ENCODE measurements at places on chromosomes 5 and 9.

DNA sequence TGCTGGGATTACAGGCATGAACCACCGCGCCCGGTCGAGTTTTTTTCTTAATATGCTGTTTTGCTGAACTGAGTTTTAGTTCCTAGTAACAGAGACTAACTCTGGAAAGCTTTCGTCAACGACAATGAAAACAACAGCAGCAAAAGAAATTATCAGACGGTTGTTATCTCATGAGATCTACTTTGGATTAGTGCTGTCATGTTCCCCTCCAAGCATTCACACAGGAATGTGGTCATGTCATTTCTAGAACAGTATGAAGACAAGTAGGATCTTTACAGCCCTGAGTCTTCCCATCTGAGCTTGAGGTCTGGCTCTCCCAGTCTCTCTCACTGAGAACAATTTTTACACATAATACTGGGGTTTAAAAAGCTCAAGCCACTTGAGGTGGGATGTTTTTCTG, 4.0 kb upstream of the ANKRD33B start:
- DNase-seq: no peak

- DNase-seq: no peak
Measured at GRCh38 chr5:50691399-50692016, 25.1 kb downstream of the PARP8 start.

DNA sequence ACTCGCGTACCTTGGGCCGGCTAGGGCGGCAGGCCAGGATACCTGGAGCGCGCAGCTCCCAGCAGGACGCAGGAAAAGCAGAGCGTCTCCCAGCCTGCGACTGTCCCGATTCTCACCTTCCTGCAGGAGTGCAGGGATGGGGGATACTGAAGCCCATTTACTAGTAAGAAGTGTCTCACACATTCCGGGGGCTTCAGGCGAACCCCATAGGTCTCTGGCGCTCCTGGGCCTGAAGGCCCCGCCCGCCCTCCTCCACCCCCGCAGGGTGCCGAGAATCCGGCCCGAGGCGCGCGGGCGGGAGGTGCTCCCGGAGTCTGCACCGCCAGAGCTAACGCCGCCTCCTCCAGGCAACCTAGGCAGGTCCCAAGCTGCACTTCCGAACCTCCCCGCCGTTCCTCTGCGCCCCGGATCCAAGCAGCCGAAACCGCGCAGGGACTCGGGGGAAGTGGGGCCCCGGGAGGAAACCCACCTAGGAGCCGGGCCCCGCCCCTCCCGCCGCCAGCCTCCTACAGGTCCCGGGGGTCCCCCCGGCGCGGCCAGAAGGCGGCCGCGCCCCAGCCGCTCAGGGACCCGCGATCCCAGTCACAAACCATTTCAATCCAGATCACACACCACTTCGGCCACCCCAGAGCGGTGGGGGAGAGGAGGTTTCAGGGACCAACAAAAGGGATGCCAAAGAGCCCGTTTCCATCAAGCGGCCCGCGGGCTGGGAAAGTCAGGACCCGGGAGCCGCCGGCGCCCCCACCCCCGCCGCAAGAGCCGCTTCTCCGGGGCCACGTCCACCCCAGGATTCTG, 1.2 kb downstream of the ROR2 start:
- DNase-seq: peak; percentile 46

DNA sequence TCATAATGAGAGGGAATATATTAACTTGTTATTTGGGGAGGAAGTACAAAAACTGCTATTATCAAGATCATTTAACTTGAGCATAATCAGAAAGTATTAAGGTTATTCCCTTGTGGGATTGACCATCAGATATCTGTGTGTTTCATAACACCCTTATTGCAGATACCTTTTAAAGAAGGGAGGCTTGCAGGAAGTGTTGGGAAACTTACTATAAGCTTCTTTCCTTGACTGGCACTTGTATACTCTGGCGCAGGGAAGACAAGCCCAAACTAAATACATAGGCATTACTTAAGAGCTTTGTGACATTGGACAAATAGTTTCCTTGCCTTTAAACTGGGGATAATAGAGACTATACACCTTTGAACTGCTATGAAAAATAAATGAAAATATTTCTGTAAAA, 50.9 kb downstream of the PIK3R1 start:
- DNase-seq: no peak

DNA sequence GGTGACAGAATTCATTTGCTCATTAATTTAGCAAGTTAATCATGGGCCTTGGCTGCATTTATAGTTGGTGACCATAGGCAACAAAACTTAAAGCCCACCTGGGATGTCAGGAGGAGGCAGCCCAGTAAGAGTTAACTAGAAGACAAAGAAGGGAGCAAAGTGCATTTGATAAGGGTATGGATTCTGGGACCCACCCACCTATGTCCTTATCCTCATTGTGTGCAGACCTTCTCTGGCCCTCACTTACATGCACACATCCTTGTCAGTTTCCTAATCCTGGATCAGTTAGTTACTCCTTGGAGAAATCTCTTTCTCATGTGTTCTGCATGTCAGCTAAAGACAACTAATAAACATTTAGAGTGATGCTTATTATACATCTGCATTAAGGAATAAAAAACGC, 24.6 kb downstream of the MEF2C start:
- DNase-seq: no peak

GRCh38 chr5:56688402-56688801, 126.9 kb upstream of the MAP3K1 start:
- no peak for DNase-seq

GRCh38 chr5:158529454-158529853, 570.3 kb downstream of the EBF1 start:
- DNase-seq: no peak

DNA sequence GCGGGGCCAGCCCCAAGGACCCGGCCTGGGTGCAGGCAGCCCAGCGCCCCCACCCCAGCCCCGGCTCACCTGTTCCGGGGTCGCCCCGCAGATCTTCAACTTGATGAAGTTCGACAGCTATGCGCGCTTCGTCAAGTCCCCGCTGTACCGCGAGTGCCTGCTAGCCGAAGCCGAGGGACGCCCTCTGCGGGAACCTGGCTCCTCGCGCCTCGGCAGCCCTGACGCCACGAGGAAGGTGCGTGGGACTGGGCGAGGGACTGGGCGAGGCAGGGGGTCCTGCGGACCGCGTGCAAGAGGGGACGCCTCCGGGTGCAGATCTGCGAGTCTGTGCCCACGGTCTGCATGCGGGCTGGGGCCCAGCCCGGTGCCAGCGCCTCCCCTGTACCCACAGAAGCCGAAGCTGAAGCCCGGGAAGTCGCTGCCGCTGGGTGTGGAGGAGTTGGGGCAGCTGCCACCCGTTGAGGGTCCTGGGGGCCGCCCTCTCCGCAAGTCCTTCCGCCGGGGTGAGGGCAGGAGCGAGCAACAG, 9.7 kb downstream of the RGS14 start:
- DNase-seq: no peak

DNA sequence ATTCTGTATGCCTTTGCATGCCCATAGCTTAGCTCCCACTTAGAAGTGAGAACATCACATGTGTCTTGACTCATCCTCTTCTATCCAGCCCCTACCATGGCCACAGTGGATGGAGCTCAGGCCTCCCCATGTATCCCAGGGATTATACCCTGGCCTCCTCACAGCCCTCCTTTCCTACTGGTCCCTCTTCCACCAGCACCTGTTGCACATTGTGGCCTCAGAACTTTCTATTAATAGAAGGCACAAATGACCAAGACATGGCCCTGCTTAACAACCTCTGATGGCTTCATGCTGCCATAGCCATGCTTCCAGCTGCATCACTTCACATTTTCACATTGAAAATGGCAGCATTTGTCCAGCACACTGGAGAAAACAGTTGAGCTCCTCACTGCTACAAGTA, 315.4 kb downstream of the CDK5RAP2 start:
- DNase-seq: no peak

GRCh38 chr9:95605816-95606488, 89.2 kb upstream of the PTCH1 start:
- DNase-seq: no peak

GRCh38 chr9:117987945-117988344, 283.7 kb downstream of the TLR4 start:
- DNase-seq: no peak

DNA sequence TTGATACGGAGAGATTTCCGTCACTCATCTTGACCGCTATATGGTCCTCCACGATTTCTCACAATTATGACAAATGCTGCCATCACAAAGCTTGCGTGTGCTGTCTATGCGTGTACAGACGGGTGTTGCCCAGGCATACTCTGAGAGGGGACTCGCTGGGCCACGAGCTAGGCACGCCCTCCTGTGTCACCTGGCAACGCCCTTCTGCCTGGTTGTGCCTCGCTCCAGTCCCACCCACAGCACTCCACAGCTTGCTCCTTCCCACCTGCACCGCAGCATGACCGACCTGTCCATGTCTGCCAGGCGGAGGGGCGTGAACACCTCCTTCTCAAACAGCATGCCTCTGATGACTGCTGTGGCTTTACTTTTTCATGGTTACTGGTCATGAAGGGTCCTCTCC, 55.6 kb downstream of the CAMSAP1 start:
- DNase-seq: no peak

DNA sequence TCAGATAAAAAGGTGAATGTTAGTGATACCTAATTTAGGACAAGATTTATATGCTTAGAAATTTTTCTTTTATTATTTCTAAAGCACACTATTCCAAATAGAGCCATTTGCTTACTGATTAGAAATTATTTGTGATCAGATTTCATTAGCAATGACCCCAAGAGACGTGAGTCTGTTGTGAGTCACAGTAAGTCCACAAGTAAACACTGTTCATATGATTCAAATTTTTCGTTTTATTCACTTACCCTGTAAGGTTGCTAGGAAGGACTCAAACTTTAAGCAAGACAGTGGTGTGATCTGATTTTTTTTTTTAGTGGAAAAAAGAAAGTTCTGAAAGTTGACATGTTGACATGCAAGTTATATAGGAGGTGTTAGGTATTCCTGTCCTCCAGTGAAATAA, 1.2 kb downstream of the CARD6 start:
- DNase-seq: no peak

DNA sequence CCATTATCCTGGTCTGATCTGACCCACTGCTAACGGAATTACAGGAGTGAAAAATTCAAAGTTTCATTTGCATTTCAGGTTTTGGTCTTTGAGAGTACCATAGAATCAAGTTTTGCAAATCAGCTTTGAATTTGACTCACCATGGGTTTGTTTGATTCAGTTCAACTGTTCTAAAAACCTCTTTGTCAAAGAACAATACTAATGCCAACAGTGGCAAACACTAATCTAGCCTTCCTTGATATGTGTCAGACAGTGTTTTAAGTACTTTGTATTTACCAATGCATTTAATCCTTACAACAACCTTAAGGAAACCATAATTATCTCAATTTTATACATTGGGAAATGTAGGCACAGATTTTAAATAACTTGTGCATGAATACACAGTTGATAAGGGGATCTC, 10.1 kb upstream of the FSD1L start:
- no peak for DNase-seq

DNA sequence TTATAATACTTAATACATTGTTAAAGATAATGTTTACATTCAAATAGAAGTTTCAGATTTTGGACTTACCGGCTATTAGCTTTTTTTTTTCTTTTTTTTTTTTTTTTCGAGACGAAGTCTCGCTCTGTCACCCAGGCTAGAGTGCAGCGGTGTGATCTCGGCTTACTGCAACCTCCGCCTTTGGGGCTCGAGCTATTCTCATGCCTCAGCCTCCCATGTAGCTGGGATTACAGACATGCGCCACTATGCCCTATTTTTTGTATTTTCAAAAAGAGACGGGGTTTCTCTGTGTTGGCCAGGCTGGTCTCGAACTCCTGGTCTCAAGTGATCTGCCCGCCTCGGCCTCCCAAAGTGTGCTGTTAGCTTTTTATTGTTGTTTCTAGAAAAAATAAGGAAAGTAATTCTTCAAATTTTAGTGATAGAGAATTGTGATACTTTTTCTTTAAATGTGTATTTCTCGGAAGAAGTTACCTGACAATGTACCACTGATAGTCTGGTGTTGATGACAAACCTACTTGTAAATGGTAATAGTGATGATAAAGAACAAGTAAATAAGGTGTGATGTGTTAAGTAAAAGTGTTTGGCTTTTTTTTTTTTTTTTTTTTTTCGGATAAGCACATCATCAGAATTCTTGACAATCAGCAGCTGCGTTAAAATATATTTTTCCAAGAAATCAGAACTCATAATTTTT, 2.7 kb downstream of the CDC42SE2 start:
- peak; percentile 73 for DNase-seq

DNA sequence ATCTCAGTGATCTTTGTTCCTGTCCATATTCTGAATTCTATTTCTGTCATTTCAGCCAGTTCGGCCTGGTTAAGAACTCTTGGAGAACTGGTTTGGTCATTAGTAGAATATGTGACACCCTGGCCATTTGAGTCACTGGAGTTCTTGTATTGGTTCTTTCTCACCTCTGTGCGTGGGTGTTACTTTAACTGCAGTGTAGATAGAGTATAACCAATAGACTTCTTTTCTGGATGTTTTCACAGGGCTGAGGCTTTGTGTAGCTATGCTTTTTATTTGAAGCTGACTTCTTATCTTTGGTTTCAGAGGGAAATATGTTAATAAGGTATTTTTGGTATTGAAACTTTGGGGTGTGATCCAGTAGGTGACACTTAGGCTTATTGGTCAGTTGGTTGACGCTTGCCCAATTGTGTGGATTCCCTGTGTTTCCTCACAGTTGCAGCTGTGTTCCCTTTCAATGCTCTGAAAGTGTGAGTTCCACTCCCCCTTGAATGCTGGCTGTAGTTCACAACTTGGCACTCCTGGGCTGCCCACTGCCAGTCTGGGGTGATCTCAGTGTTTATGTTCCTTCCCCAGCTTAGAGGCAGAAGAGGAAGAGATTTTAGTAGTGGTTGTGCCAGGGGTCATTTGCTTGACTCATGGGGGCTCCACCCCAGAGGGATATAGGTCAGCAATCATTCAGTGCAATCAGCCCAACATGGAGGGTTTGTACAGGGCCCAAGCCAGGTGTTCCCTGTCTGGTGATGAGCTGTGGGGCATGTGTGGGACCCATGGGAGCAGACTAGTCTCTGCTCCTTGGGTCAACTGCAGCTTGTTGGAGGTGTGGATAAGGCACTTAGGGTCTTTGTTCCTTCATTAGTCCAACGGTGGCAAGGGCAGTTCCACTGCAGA, 34.9 kb upstream of the TEK start:
- DNase-seq: no peak

DNA sequence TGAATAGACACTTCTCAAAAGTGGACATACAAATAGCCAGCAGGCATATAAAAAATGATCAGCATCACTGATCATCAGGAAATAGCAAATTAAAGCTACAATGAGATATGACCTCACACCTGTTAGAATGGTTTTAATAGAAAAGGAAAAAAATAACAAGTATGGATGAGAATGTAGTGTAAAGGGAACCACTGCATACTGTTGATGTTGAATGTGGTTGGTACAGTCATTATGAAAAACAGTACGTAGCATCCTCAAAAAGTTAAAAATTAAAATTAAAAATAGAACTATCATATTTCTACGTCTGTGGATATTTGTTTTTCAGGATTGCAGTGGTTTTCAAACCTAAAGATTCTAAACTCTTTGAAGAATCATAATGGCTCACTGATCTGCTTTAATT, 215.1 kb upstream of the NREP start:
- no peak for DNase-seq

DNA sequence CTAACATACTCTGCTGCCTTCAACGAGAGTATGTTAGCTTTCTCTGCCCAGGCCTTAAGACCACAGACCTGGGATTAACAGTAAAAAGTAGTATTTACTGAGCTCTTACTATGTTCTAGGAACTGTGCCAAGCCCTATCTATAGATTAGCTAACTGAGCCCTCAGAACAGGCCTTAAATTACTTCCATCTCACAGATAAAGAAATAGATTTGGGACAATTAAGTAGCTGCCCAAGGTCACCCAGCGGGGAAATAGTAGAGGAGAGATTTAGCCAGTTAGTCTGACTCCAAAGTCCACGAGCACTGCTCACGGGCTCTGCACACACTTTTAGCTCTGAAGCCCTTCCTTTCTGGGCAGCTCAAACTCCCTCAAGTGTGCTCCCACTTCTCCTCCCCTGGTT, 64.5 kb upstream of the EQTN start:
- no peak for DNase-seq

GRCh38 chr5:148933903-148934432, 107.6 kb downstream of the ADRB2 start:
- DNase-seq: no peak
